ENCODE measurements at places on chromosomes 5 and 9. TPM values are rescaled to one million over a fixed set of nuclear protein-coding genes. Genes with fewer than 3 reads are reported as not detected.

DNA sequence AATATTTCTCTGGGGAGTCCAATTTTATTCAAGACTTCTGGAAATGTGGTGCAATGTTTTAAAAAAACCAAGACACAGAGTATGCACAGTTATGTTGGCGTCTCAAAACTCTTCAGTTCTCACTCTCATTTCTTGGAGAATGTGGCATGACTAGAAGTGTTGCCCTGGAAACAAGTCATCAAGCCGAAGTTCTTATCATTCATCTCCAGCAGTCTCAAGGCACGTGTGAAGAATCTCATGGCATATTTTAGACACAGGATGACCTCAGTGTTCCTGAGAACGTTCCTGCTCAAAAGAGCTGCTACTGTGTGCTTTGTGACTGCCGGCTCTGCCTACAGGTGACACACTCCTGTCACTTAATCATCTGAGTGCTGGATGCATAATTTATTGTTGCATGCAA lies 147.4 kb upstream of the IRX4 start:
- no peak for DNase-seq

Gene HDHD3
- total RNA-seq = 19.2 TPM

Gene CD14
- total RNA-seq = 2.3 TPM

DNA sequence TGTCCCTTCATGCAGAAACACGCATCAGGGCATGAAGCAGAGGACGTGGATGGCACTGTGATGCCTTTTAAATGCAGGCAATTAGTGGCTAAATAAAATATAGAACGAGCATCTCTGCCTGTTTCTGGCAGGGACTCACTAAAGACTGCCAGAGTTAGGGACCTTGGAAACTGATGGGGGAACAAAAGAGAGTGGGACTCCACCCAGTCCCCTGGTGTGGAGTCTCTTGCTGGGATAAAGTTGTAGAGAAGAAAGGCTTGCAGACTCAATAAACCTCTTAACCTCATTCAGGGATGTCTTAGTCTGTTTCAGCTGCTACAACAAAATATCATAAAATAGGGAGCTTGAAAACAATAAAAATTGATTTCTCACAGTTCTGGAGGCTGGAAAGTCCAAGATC lies 87.6 kb upstream of the ARAP3 start:
- no peak for DNase-seq

- peak; percentile 86 for DNase-seq
Measured at GRCh38 chr9:109253637-109254284, 67.1 kb downstream of the EPB41L4B start.

Gene NAA35
- 38.7 TPM for total RNA-seq

Gene IFNA13
- not detected for total RNA-seq

GRCh38 chr5:163260961-163261360 lies 176.4 kb upstream of the CCNG1 start:
- DNase-seq = no peak

Data from A172 (cell line).